ENCODE measurements at places on chromosomes 3 and 15.
A peak's percentile ranks its signal among the peaks of the same experiment; 100 is the strongest.

- no peak for DNase-seq
- H3K27ac ChIP-seq, result no peak overlapping the region
- no peaks in the 10 kb centered on the region for H3K36me3 ChIP-seq
- no peaks in the 10 kb centered on the region for H3K4me1 ChIP-seq
Measured at GRCh38 chr3:117129516-117129915, 419.9 kb downstream of the TUSC7 start.

DNA sequence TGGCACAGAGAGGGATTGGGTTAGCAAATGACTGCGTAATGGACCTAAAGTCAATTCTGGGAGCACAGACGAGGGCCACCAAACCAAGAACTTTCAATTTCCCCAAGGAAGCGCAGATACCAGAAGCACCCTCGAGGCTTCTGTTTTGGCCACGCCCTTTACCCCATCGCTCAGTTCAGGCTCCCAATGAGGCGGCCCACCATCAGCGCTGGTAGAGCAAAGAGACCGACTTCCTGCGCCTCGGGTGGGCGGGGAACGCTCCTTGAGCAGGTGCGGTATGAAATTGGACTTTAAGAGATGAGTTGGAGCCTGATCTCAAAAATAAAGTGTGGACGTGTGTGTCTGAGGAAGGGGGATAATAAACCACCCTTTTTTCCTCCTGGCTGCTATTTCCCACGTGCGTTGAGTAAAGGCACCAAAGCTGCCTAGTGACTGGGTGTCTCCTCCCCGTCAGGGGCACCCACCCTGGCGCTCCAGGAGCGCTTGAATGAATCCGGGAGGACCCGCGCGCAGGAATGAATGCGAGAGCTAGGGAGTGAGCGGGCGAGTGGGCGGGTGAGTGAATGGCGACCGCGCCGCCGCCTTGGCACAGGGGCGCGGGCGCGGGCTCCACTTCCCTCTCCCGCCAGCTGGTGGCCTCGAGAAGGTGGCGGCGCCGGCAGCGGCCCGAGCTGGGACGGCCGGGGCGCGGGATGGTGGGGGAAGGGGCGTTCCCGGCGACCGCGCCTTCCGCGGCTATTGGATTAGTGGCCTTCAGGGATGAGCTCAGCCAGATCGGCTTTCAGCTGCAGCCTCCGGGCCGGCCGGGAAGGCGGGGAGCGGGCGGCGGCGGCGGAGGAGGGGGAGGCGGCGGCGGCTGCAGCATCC, at the start of gene SPSB4:
Gene SPSB4 (plus strand): TSS at position 772 of the 867 bp plus-strand sequence. CDS start 14,758 bp downstream, outside the sequence.
- peaks cover 3% of the 10 kb centered on the region for H3K36me3 ChIP-seq
- H3K4me1 ChIP-seq, result peaks cover 12% of the 10 kb centered on the region
- H3K27ac ChIP-seq, result no peak within 1 kb of the TSS
- peak within 1 kb of the TSS; percentile 68 for H3K4me3 ChIP-seq

DNA sequence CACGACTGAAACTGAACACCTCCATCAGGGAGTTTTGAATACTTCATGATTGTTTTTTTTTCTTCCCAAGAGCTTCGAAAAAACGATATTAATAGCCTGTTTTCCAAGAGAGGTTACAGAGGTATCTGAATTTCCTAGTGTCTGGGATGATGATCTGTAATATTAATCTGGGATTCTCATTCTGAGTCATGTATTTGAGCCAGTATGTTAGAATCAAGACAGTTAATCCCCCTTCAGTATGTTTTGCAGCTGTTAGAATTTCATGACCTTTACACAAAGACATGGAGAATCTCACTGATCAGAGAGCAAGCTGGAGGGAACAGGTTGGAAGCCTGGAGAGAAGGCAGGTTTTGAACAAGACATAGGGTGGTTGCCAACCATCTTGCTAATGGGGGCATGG, 234.5 kb upstream of the GAP43 start:
- no peak overlapping the region for H3K4me3 ChIP-seq
- no peak overlapping the region for H3K27ac ChIP-seq
- peaks cover 10% of the 10 kb centered on the region for H3K27me3 ChIP-seq
- no peaks in the 10 kb centered on the region for H3K36me3 ChIP-seq
- H3K4me1 ChIP-seq, result no peaks in the 10 kb centered on the region

DNA sequence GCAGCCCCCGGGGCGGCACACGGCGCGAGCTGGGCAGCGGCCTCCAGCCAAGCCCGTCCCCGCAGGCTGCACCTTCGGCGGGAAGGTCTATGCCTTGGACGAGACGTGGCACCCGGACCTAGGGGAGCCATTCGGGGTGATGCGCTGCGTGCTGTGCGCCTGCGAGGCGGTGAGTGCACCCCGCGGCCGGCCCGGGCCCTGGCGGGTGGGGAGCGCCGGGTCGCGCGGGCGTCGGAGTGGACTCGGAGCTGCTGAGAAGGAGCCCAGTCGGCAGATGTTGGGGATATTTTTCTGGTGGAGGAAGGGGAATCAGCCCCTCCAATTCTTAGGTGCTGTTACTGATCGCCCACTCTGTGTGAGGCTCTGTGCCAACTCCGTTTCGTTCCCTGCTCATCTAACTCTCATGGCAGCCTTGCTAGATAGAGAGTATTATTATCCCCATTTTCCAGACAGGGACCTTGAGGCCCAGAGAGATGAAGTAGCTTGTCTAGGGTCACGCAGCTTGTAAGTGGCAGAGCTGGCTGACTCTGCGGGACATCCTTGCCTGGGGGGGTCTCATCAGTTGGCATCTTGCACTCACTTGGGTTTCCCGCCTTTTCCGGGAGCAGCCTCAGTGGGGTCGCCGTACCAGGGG, 890 bp downstream of the CHRD start:
- peaks cover 81% of the 10 kb centered on the region for H3K27me3 ChIP-seq
- peak overlapping the region; percentile 62 for H3K4me3 ChIP-seq
- no peak overlapping the region for H3K27ac ChIP-seq
- no peak for DNase-seq

DNA sequence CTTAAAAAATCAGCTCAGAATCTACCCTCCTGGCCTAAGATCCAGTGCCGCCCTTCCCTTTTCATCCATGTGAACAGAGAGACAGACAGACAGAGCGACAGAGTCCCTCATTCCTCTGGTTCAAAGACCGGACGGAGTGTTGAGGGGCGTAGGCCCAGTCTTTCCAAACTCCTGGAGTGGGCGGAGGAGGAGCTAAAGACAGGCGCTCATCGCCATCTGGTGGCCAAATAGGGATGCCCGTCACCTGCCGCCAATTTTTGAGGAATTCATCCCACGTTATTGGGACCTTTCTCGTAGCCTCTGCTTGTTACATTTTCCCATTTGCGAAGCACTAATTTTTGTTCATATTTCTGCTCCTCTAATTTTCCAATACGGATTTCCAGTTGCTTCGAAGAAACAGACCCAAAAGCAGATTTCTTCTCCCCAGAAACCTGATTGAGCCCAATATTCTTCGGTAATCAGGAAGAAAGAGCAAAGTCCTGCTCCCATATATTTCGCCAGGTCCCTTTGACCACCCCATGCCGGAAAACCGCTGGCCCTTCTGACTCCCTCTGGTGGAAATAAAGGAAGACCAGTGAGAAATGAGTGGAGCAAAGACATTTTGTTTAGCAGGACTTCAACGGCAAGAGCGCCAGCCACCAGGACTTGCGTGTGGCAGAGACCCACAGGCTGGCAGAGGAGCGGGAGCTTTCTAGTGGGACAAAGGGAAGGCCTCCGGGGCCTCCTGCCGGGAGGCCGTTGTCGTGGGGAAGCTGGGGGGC, 88.0 kb downstream of the LRRK1 start:
- DNase-seq, result peak; percentile 26
- H3K4me1 ChIP-seq, result peaks cover 17% of the 10 kb centered on the region
- H3K27ac ChIP-seq, result peak overlapping the region; percentile 83
- H3K27me3 ChIP-seq, result peaks cover 11% of the 10 kb centered on the region
- peak overlapping the region; percentile 91 for H3K4me3 ChIP-seq
- no peaks in the 10 kb centered on the region for H3K36me3 ChIP-seq

GRCh38 chr3:196149831-196150301, 61.3 kb downstream of the ZDHHC19 start:
- H3K36me3 ChIP-seq, result peaks cover 3% of the 10 kb centered on the region
- no peak overlapping the region for H3K27ac ChIP-seq
- no peaks in the 10 kb centered on the region for H3K27me3 ChIP-seq
- peaks cover 1% of the 10 kb centered on the region for H3K4me1 ChIP-seq
- no peak overlapping the region for H3K4me3 ChIP-seq
- no peak for DNase-seq

GRCh38 chr3:6805236-6805635, 55.7 kb upstream of the GRM7 start:
- no peaks in the 10 kb centered on the region for H3K36me3 ChIP-seq
- no peak overlapping the region for H3K4me3 ChIP-seq
- H3K27ac ChIP-seq, result no peak overlapping the region
- no peaks in the 10 kb centered on the region for H3K27me3 ChIP-seq

DNA sequence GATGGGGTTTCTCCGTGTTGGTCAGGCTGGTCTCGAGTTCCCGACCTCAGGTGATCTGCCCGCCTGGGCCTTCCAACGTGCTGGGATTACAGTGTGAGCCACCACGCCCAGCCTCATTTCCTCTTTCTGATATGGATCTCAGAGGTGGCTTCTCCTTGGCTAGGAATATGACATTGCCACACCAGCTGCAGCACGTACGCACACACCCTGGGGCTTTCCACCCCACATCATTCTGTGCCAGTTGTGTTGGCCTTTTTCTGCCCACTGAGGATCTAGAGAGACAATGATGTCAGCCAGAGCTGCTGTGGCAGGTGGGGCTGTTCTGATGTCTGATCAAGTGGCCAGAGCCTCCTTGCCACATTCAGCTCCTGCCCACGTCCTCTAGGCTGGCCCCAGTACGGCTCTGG, 29.0 kb downstream of the TMEM45A start:
- H3K36me3 ChIP-seq, result peaks cover 3% of the 10 kb centered on the region
- peaks cover 22% of the 10 kb centered on the region for H3K27me3 ChIP-seq
- H3K4me1 ChIP-seq, result no peaks in the 10 kb centered on the region

DNA sequence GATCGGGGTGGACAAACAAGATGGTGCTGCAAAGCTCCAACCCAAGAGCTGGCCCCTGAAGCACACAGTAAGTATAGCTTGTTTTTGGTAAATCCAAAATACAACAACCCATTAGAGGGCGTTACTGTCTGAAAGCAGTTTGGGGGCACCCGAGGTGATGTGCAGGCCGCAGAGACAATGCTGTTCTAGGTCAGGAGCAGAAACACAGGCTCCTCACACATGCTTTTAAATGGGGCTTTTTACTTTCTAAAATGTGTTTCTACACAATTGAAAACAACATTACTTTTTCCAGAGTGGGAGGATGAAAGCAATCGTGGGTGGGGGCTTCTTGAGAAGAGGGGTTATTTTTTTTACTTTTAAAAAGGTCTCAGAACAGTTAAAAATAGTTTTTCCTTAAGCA, 1029.3 kb upstream of the CFAP20DC start:
- no peak for DNase-seq
- H3K4me3 ChIP-seq, result no peak overlapping the region
- H3K4me1 ChIP-seq, result peaks cover 25% of the 10 kb centered on the region

GRCh38 chr3:65330072-65330471, 642.3 kb upstream of the ADAMTS9 start:
- H3K4me3 ChIP-seq, result no peak overlapping the region
- H3K36me3 ChIP-seq, result no peaks in the 10 kb centered on the region
- no peaks in the 10 kb centered on the region for H3K27me3 ChIP-seq
- no peak overlapping the region for H3K27ac ChIP-seq

DNA sequence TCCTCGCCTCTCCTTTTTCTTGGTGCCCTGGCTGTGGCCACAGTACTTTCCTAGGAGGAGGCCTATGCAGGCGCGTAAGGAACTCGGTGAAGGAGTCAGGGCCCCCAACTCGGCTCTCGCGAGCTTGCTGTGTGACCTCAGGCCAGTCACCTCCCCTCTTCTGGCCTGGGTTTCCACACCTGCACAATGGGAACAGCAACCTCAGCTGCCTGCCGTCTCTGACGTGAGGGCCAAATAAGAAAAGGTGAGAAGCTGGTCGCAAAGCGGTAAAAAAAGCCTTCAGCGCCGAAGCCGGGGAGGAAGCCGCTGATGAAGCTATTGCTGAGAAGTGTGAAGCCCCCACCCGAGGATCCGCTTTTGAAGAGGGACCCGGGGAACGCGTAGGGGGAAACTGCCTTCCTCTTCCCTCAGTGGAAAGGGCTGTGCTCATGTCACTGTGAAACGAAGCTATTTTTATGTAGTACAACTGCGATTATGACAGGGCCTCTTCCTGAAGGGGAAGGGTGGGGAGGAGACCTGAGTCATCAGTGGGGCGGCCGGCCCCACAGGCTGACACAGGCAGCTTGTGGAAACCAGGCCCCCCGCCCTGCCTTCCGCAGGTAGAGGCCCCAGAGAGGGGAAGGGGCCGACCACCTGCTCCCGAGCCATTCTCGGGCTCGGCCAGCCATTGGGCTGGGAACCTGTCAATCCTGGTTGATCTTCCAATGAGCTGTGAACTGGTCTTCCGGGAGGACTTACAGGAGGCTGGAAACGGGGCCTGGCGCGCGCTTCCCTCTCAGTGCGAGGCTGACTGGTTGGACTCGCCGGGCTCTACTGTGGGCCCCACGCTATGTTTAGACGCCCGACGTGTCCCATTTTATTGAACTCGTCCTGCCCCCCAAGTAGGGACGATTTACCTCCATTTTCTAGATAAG, 18.0 kb upstream of the ANKDD1A start:
- peak; percentile 82 for DNase-seq
- H3K27ac ChIP-seq, result peak overlapping the region; percentile 98
- no peaks in the 10 kb centered on the region for H3K27me3 ChIP-seq

DNA sequence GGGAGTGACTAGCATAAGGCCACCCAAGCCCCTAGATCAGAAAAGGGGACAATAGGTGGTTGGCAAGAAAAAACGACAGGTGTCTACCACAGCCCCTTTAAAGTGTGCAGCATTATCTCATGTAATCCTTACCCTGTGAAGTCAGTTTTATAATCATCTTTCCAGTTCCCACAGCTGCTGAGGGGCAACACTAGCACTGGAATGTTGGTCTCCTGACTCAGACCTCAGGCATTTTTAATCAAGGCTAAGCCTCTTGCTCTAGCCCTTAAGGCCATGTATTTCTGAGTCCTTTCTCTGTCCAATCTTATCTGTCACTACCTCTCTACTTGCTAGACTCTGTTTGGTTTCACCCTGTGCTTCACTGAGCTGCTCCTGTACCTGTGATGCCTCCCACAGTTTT, 171.7 kb downstream of the TLE3 start:
- DNase-seq, result no peak
- H3K4me1 ChIP-seq, result no peaks in the 10 kb centered on the region
- H3K4me3 ChIP-seq, result no peak overlapping the region
- H3K36me3 ChIP-seq, result no peaks in the 10 kb centered on the region
- H3K27me3 ChIP-seq, result peaks cover 40% of the 10 kb centered on the region
- H3K27ac ChIP-seq, result no peak overlapping the region

DNA sequence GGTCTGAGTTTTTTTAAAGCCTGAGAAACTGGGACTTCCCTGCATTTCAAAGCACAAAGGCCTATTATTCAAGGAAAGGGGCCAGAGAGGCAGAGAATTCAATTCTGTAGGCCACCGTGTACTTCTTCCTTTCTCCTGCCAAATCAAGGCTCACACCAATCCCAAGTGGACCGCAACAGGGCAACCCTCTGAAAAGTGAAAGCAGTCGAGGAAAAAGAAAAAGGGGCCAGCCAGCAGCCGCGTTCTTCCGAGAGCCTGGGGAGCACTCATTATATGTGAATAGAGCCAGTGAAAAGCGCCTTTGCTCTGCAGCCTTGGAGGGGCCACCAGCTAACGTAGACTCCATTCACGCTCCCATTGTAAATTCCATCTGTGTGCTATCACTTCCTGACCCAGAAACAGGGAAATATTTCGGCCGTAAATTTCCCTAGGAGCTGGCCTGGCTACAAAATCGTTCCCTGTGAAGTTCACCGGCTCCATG, 45.9 kb upstream of the THUMPD3 start:
- DNase-seq, result no peak
- no peak overlapping the region for H3K27ac ChIP-seq

GRCh38 chr15:42156243-42156922, at the start of gene PLA2G4F:
Gene PLA2G4F, minus strand, starts transcription at chr15:42156636. Its CDS starts 87 bp downstream, at chr15:42156549.
- H3K4me1 ChIP-seq, result no peaks in the 10 kb centered on the region
- DNase-seq, result no peak
- no peaks in the 10 kb centered on the region for H3K36me3 ChIP-seq
- H3K27ac ChIP-seq, result no peak within 1 kb of the TSS

- no peak for DNase-seq
- H3K27me3 ChIP-seq, result no peaks in the 10 kb centered on the region
- H3K27ac ChIP-seq, result no peak overlapping the region
- peaks cover 7% of the 10 kb centered on the region for H3K4me1 ChIP-seq
Measured at GRCh38 chr3:141471160-141471559, 15.7 kb upstream of the RASA2 start.

Measured in effector memory CD8-positive, alpha-beta T cell (primary cell).